ENCODE measurements at places on chromosomes 6 and 20.

DNA sequence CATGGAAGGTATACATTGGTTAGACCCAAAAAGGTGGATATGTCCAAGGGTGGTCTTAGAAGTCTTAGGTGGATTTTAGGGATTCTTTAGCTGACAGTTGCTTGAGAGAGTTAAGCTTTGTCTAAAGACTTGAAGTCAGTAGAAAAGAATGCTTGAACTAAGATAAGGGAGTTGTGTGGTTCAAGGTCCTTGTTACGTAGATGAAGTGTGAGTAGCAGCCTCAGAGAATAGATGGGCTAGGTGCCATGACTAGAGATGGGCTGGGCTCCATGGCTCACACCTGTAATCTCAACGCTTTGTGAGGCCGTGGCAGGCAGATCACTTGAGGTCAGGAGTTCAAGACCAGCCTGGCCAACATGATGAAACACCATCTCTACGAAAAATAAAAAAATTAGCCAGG, 1.7 kb downstream of the SHLD1 start:
- no peaks in the 10 kb centered on the region for H3K27me3 ChIP-seq
- no peaks in the 10 kb centered on the region for H3K36me3 ChIP-seq
- no peak overlapping the region for H3K4me3 ChIP-seq
- no peak overlapping the region for H3K27ac ChIP-seq
- no peak for DNase-seq

DNA sequence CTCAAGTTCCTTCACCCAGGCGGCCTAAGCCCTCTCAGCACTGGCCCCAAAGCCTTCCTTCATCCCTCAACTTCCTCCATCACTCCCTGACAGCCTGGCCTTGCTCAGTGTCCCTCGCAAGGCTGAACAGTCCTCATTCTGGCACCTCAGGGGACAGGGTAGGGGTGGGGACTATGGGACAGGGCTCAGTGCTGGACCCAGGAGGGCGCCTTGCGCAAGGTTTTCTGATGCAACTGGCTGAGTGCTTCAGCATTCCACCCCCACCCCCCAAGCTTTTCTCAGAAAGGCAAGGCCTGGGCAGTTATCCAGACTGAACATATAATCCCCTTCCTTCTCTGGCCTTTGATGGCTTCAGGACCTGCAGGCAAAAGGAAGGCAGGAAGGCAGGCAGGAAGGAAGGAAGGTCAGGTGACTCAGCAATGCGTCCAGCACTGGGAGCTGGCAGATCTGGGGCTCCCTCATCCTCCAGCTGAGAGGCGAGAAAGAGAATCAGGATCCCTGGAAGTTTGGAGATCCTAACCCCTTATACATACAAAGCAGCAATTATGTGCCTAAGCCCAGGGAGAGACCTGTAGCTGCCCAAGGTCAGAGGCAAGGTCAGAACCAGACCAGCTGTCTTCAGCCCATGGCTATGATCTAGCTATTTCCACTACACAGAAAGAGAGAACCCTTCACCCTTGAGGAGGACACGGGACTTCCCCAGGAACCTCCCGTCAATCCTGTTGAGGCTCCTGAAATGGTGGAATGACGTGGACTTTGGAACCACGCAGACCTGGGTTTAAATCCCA, 8.6 kb upstream of the TRIB3 start:
- H3K4me1 ChIP-seq = peaks cover 21% of the 10 kb centered on the region
- H3K27me3 ChIP-seq = no peaks in the 10 kb centered on the region
- no peak overlapping the region for H3K4me3 ChIP-seq
- H3K27ac ChIP-seq = peak overlapping the region; percentile 48
- no peak for DNase-seq

GRCh38 chr6:111995404-111995803, 58.5 kb upstream of the CCN6 start:
- no peak overlapping the region for H3K4me3 ChIP-seq
- H3K36me3 ChIP-seq = no peaks in the 10 kb centered on the region
- no peak overlapping the region for H3K27ac ChIP-seq
- no peak for DNase-seq
- no peaks in the 10 kb centered on the region for H3K27me3 ChIP-seq
- H3K4me1 ChIP-seq = no peaks in the 10 kb centered on the region

DNA sequence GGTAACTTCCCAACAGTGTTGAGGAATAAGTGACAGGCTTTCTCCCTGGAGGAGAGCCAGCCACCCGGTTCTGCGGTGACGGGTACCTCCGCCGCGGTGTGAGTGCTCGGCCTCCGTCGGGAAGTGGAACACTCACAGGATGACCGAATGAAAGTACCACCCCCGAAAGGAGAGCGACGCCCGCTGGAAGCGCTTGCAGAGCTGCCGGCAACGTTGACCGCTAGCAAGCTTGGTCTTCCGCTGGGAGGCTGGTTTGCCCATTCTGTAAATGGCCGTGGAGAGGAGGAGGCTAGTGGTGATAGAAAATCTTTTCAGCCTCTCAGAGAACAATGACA, 614 bp upstream of the TMEM242 start:
- H3K27me3 ChIP-seq = no peaks in the 10 kb centered on the region
- H3K4me3 ChIP-seq = peak overlapping the region; percentile 82

DNA sequence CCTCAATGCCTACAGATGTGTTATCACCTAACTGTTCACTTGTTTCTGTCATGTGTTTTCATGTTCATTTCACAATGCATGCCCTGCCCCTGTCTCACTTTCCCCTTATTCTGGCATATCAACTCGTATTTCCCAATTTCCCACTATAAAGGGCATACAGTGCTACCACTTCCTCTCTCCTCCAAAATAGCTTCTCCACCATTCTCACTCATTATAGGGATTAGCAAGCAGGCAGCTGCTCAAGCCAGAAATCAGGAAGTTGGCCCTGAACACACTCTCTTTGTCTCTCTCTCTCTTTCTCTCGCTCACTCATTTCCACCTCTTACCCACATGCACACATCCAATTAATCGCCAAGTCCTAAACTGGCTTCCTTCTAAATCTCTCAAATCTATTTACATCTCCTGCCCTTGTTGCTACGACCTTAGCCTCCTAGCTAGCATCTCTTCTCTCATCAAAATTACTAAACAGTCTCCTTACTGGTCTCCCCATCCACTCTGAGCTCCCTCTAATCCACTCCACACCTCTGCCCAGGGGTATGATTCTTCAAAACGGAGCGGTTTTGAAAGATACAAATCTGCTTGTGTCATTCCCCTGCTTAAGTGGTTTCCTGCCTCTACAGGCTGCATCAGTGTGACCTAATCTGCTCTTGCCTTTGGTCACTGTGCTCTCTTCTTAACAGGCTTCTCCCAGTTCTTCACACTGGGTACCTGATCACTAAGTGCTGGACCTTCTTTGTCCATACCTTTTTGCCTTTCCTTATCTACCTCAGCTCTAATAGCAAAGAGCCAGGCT, 196.2 kb downstream of the BTBD9 start:
- no peaks in the 10 kb centered on the region for H3K36me3 ChIP-seq
- H3K4me3 ChIP-seq = no peak overlapping the region
- no peaks in the 10 kb centered on the region for H3K4me1 ChIP-seq
- no peaks in the 10 kb centered on the region for H3K27me3 ChIP-seq
- no peak overlapping the region for H3K27ac ChIP-seq

- no peaks in the 10 kb centered on the region for H3K36me3 ChIP-seq
- peaks cover 22% of the 10 kb centered on the region for H3K4me1 ChIP-seq
- no peaks in the 10 kb centered on the region for H3K27me3 ChIP-seq
- H3K27ac ChIP-seq = no peak overlapping the region
- H3K4me3 ChIP-seq = no peak overlapping the region
These were observed 258.1 kb downstream of the LRFN2 start for GRCh38 chr6:40328986-40329545.

DNA sequence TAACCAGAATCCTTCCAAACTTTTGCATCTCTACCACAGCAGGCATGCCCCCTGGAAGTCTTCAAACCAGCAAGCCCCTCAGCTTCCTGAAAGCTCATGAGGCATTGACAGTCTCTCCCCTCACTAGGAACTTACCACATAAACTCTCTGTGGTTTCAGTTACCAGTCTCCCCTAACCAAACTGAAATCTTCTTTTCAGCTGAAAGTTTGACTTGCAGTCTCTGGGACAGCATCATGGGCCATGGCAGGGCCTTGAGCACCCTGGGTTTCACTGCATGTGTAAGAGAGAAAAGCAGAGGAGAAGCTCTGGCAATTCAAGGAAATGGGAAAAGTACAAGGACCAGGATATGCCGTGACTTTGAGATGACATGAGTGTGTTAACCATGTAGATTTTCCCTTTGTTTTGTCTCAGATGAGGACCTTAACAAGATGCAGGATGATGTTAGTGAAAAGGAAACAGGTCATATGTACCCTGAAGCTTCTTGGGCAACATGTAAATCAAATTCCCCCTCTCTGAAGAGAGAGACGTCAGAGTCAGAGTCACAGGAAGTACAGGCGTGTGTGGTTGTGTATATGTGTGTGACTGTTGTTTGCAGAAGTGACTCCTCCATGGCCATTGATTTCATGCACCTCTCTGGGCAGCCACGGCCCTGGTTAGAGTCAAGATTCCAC, 106.3 kb downstream of the TNFRSF21 start:
- no peaks in the 10 kb centered on the region for H3K36me3 ChIP-seq
- DNase-seq = no peak
- H3K4me1 ChIP-seq = peaks cover 6% of the 10 kb centered on the region
- no peak overlapping the region for H3K4me3 ChIP-seq
- no peaks in the 10 kb centered on the region for H3K27me3 ChIP-seq

DNA sequence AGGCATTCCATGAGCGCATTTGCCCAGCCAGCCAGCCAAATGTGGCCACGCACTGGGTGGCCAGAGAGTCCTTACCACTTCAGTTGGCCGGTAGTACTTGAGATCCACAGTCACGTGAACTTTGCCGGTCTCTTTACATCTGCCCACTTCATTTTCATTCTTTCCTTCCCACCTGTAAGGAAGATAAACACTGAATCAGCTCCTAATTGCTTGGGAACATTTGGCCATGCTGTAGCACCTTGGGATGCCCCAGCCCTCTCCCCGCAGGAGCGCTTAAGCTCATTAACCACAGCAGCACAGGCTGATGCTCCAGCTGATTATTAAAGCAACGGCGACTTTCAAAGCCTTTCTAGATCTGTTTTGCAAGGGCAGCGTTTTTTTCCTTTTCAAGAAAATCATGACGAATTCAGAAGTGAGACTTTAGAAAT, 116.6 kb downstream of the FOXC1 start:
- no peaks in the 10 kb centered on the region for H3K36me3 ChIP-seq
- no peak overlapping the region for H3K4me3 ChIP-seq
- H3K4me1 ChIP-seq = peaks cover 32% of the 10 kb centered on the region
- no peaks in the 10 kb centered on the region for H3K27me3 ChIP-seq
- DNase-seq = no peak
- no peak overlapping the region for H3K27ac ChIP-seq

DNA sequence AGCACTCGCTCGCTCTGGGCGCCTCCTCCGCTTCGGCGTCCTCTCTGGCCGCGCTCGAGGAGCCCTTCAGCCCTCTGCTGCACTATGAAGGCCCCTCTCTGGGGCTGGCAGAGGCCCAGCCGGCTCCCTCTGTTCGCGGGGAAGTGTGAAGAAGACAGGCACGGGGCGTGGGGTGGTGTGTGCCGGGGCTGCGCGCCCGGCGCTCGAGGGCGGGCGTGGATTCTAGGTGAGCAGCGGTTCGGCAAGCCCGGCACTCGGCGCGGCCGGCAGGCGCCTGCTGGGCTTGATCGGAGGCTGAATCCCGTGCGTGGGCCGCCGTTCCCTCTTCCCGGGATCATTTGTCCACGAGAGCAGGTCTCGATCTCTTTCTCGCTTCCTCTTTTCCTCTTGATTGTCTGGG, 153.0 kb downstream of the SLC35B3 start:
- no peaks in the 10 kb centered on the region for H3K36me3 ChIP-seq
- no peak overlapping the region for H3K4me3 ChIP-seq
- H3K27me3 ChIP-seq = no peaks in the 10 kb centered on the region
- no peak overlapping the region for H3K27ac ChIP-seq

DNA sequence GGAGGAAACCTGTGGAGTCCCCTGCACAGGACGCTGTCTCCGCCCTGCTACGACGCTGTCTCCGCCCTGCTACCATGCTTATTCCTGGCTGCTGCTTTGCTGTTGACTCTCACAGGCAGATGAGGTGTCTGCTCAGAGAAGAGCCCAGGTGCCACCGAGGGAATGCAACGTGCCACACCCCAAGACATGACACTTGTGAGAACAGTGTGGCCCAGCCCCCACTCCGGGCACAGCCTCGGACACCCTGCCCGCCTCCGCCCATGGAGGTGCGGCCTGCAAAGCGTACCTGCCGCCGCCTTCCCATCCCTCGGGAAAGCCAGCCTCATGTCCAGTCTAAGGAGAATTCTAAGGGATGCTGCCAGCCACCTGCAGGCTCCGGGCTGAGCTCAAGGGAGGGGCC, 15.6 kb upstream of the MRGBP start:
- H3K4me3 ChIP-seq = no peak overlapping the region
- H3K36me3 ChIP-seq = no peaks in the 10 kb centered on the region
- peaks cover 9% of the 10 kb centered on the region for H3K4me1 ChIP-seq
- no peak overlapping the region for H3K27ac ChIP-seq
- no peak for DNase-seq

DNA sequence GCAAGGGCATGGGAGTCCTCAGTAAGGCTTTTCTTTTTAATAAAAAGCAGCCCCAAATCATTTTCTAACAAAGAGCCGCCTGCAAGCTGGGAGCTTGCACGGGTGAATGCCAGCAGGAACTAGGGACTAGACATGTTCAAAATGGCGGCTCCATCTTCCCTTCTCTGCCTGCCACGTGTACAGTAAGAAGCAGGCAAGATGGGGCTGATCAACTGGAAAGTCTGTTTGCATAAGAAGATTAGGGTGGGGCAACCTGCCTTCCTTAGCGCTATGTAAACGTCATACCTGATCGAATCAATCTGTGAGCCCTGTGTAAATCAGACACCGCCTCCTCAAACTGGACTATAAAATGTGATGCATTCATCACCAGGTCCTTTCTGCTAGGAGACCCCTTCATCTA, 299.4 kb upstream of the SOX4 start:
- H3K4me1 ChIP-seq = no peaks in the 10 kb centered on the region
- no peaks in the 10 kb centered on the region for H3K36me3 ChIP-seq
- no peaks in the 10 kb centered on the region for H3K27me3 ChIP-seq
- no peak overlapping the region for H3K4me3 ChIP-seq
- no peak for DNase-seq

DNA sequence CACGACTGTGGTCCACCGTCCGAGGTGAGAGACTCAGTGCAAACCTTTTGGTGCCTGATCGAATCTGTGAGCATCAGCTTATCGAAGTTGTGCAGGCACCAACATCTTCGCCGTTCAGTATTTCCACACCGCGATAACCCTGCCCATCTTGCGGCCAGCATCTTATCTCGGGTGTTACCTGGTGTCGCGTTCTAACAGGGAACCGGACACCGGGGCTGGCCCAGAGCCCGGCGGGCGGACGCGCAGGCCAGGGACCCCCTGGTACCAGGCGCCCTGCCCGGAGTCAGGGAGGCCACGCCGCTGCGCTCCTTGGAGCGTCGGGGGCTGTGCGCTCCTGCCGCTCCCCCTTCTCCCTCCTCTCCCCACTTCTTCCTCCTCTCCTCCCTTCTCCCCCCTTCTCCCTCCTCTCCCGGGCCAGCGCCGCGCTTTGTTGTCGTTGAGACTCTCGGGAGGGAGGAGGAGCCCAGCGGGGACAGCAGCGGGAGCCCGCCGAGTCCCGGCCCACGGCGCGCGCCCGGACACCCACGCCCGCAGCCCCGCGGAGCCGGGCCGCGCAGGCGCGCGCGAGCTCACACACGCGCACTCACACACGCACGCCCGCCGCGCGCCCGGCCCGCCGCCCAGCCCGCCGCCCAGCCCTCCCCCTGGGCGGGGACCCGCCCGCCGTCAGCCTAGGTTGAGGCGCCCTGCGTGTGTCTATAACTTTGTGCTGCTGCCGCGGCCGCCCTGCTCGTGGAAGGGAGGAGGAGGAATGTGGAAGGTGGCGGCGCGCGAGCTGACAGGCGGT, 1.4 kb upstream of the FOXO3 start:
- H3K27me3 ChIP-seq = no peaks in the 10 kb centered on the region
- peak overlapping the region; percentile 95 for H3K27ac ChIP-seq
- peak; percentile 66 for DNase-seq
- peaks cover 57% of the 10 kb centered on the region for H3K4me1 ChIP-seq
- H3K36me3 ChIP-seq = no peaks in the 10 kb centered on the region
